ENCODE measurements at places on chromosomes 12 and 14.

GRCh38 chr12:66065641-66066136 lies 64.9 kb downstream of the LLPH start:
- DNase-seq: no peak

- DNase-seq: no peak
These were observed 40.8 kb downstream of the ANO6 start for GRCh38 chr12:45256721-45257120.

- DNase-seq: no peak
These were observed 129.1 kb upstream of the TMCC3 start for GRCh38 chr12:94779485-94779884.

- no peak for DNase-seq
These were observed 10.1 kb downstream of the IL23A start for GRCh38 chr12:56348776-56349175.

DNA sequence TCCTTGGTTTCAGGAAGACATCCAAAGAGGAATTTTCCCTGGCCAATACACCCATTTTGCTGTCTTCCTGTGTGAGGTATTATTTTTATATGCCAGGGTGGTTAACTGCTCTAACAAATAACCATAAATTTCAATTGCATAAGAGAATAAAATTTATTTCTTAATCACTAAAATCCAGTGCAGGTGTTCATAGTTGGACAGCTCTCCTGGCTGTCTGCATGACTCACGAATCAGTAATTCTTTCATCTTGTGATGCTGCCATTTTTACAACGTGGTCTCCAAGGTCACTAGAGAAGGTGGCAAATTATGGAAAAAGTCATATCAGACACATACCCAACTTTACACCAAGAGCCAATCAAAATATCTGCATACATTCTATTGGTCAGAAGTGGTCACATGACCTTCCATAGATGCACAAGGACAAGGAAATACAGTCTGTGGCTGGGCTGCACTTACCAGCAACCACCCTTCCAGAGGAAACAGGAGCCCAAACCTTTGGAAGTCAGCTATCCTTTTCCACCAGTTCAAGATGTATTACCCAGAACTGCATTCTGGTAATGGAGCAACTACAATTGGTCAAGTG lies 193.5 kb upstream of the PLEKHG7 start:
- no peak for DNase-seq
